Sciatic nerve (tissue), 2 donors: ENCODE measurements at places on chromosomes 7 and 10. TPM values are rescaled to one million over a fixed set of nuclear protein-coding genes. Genes with fewer than 3 reads are reported as not detected.

GRCh38 chr10:1134156-1134555 is 78.0 kb downstream of the WDR37 start:
- no peak for DNase-seq

GRCh38 chr7:116193329-116194087 is 16.8 kb upstream of the TES start:
- no peak for DNase-seq

- DNase-seq: no peak
Observed at GRCh38 chr10:96651998-96652431, 65.2 kb upstream of the TM9SF3 start.

GRCh38 chr7:39651265-39651664 is 27.9 kb downstream of the RALA start:
- no peak for DNase-seq

DNA sequence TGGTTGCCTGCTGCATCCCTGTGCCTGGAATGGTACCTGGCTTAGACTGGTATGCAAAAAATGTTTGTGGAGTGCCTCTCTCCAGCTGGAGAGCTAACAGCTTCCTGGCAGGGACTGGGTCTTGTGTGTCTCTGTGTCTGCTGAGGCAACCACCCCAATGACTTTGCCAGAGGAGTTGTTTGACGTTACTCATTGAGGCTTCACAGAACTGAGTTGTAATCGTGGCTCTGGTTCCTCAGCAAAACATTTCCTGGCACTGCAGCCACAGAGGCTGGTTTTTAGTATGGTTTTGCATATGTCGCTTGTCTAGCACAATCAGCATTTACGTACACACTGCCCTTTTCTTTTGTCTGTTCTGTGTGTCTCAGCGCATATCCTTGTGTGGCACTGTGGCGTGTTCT is 7.5 kb downstream of the ZNF282 start:
- no peak for DNase-seq

GRCh38 chr10:105674448-105674847 is 1033.4 kb downstream of the SORCS3 start:
- DNase-seq: no peak

- no peak for DNase-seq
Observed at GRCh38 chr7:37536706-37537105, 88.0 kb upstream of the ELMO1 start.

The TMEM236 gene
- 0.49 TPM for total RNA-seq

The ZNF488 gene
- 0.71 TPM for total RNA-seq

GRCh38 chr7:67535241-67535989 is 538.8 kb downstream of the TYW1 start:
- no peak for DNase-seq

GRCh38 chr10:74058658-74059057 is 60.7 kb downstream of the VCL start:
- no peak for DNase-seq

GRCh38 chr7:130490888-130491804 is 739 bp upstream of the MEST start:
- peak; percentile 81 for DNase-seq

The ZNF503 gene
- total RNA-seq: 30.2 TPM

DNA sequence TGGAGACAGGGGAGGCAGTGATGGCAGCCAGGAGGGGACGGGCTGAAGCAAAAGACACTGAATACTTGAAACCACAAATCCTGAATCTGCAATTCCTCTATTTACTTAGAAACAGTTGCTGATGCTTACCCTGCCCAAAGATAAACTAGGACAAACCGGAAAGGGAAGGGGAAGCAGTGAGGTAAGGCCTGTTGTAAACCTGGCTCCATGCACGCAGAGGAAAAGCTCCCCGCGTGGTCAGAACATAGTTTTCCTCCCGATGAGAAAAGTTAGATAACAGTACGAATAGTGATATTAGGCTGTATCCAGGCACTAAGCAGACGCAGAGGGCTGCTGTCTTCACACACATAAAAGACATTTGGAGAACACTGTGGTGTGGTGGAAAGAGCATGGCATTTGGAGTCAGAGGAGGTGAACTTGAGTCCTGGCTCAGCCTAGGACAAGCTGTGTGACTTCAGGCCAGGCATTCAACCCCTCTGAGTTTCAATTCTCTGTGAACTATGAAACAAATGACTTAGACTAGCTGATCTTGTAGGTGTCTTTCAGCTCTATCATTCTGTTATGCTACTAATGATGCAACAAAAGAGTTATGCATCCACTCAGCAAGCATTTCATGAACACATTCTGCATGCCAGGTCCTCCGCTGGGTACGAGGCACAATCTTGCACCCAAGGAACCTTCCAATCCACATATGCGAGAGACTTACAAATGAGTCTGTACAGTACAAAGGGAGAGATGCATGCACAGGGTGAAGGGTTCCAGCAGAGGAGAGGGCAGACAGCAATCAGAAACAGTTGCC is 80.9 kb downstream of the SORBS1 start:
- DNase-seq: no peak

DNA sequence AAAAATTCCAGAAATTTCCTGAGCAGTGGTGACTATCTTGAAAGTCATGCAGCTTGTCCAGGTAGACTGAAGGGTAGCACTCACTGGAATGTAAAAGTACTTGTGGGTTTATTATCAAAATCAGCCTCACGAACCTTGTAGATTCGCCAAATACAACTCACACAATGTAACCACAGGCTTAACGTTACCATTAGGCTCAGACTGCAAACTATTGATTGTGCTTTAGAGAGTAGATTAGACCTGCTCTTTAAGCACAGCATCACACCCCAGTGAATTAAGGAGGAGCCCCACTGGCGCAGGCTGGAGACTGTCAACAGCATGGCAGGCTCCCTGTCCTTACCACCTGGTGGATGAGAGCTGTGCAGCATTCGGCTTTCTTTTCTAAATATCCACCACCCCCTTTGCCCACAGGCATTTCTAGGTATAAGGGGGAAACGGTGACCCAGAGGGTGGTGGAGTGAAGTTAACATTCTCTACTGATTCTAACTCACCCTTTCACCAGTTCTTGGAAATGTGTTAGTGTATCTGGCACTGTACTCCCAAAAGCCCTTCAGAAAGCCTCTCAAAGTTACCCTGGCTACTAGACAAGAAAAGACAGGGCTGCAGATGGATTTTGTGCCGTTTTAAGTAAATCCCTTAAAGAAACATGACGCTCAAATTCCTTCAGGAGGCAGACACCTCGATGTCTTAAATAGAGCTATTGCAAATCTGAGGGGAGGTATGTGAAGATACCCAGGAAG is 56.6 kb downstream of the GSDME start:
- no peak for DNase-seq

The ADRA2A gene
- total RNA-seq: 11.4 TPM

The ABCB4 gene
- total RNA-seq: 3.3 TPM

DNA sequence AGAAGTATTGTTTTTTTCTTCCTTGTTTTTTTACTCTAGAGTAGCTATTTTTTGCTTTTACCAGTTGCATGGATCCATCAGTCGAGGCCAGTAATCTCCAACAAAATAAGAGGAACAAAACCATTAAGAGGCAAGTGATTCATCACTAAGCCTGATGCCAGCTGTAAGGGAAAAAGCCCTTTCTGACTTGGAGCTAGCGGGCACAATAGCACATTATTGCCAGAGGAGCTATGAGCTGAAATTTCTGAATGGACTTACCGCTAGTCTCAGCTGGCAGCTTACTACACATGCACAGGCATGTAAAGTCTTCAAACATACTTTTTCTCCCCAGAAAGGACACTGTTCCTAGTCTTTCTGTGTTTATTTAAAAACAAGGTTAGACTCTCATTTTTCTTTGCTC is 41.6 kb upstream of the PTPRZ1 start:
- DNase-seq: no peak

- no peak for DNase-seq
Observed at GRCh38 chr10:53361936-53362335, 589.4 kb upstream of the MBL2 start.

GRCh38 chr10:126691456-126691855 is 21.0 kb upstream of the C10orf90 start:
- DNase-seq: no peak

DNA sequence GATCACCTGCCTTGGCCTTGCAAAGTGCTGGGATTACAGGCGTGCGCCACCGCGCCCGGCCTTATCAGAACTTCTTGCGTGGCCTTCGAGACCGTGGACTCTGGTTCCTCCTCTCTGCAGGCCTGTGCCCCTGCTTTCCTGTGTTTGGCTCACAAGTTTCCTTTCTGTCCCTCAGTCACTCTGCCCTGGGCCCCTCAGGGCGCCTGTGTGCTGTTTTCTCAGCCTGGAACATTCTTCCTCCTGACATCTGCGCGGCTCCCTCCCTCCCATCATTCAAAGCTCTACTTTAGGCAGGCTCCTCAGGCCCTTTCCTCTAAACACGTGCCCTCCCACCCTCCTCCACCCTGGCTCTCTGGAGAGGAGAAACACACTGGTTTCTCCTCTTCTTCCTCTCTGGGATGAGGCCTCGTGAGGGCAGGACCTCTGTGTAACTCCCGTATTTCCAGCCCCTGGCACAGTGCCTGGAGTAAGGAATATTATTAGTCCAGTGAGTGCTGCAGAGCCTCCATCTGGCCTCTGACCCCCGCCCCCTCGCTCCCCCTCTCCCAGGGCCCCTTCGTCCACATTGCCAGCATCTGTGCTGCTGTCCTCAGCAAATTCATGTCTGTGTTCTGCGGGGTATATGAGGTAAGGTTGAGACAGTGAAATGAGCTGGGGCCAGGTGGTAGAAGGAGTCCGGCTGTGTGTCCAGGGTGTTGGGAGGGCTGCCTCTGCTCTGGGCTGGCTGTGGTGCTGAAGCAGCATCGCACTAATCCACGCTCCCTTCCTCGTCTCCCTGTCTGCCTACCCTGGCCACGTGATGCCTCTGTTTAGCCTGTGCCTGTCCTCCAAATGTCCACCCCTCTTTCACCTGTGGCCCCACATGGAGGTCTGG is 7.1 kb downstream of the CLCN1 start:
- no peak for DNase-seq

DNA sequence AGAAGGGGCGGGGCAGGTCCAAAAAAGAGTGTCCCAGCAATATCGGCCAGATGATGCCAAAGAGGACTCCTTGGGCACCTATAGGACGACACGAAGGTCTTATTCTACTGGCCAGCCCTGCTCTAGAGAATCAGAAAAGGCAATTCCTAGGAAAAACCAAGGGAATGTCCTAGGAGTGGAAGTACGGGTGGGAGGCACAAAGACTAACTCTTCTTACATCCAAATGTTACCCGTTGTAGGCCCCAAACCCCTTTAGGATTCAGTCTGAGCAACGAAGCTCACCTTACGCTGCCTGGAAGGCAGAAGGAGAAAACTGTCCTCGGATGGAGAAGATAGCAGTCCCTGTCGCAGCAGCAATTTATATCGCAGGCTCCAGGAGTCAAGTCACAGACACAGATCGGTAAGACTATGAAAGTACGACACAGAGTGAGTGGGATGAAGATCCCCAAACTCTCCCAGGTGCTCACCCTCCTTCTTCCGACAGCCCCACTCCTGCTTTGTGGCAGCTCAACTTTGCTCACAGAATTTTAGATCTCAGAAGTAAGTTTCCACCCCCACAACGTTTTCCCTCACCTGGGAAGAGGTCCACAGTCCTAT is 558 bp downstream of the TCTN3 start:
- DNase-seq: no peak

DNA sequence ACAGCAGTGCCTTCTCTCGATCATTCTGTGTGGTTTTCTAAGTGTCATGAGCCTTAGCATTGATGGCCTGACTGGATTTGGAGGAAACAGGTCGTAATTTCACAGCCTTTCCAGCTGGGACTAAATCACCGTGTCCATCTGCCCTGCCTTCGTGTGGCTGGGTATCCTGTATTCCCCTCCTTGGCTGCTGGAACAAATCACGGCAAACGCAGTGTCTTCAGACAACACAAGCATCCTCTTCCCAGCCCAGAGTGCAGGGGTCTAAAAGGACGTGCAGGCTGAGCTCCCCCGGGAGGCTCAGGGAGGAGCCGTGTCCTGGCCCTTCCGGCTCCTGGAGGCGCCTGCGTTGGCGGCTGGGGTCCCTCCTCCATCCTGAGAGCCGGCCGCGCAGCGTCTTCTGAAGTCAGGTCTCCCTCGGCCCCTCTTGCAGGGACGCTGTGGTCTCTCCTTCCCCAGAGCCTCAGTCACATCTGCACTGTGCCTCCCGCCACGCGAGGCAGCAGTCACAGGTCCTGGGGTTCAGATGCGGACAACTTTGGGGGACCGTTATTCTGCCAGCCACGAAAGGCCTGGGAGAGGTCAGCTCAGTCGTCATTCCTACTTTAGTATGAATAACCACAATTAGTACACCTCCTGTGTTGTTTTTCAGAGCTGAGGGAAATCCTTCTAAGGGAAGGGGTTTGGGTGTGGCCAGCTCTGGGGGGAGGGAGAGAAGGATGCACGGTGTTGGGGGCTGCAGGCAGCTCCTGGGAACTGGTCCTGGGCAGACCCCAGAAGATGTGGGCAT is 41.1 kb downstream of the FAM20C start:
- DNase-seq: no peak

The CLRN3 gene
- total RNA-seq: not detected

DNA sequence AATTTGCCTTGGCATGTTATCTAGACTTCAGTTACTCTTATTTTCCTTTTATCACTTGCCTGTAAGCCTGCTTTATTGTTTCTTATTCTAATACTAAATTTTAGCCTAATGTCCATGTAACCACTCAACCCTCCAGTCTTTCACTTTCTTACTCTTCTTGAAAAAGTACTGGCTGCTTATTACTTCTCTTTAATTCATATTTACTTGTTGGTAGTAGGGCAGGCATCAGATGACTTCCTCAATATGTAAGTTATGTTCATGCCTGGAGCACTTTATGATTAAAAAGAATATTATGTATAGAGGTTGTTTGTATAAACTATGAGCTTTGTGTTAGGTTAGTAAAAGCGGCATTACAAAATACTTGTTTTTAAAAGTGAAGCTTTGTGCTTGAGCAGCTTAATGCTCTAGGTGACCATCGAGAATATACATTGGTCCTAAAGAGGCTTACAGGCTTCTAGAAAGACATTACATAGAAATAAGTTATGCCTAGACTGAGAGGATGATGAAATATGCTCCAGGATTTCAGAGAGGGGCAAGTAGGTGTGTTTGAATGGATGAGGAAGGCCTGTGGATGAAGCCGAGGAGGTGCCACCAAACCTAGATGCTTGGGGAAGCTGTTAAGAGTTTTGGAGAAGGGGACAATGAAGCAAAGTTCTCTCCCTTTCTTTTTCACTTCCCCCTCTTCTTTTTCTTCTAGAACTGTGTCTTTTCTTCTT is 207.1 kb upstream of the HDAC9 start:
- no peak for DNase-seq

DNA sequence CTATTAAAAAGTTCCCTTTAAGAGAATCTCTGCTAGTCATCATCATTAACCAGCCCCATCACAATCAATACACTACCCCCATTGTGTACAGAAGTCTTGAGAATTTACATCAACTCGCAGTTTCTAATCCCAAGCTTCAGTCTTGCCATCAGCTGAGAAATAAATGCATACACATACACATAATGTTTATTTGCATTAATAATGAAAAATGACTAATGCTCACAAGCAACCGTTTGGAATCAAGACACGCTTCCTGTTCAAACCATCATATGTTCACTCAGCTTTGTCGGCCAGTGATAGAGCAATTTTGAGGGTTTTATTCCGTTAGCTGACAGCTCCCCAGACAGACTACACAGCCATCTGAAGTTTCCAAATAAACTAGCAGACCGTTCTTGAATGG is 287.1 kb downstream of the SFMBT2 start:
- DNase-seq: no peak

The TEX47 gene
- not detected for total RNA-seq

The CLEC5A gene
- 21.0 TPM for total RNA-seq

- no peak for DNase-seq
Observed at GRCh38 chr7:9192969-9193368, 759.6 kb downstream of the NXPH1 start.

The BET1 gene
- 26.4 TPM for total RNA-seq
